ENCODE measurements at places on chromosomes 2 and 18.

DNA sequence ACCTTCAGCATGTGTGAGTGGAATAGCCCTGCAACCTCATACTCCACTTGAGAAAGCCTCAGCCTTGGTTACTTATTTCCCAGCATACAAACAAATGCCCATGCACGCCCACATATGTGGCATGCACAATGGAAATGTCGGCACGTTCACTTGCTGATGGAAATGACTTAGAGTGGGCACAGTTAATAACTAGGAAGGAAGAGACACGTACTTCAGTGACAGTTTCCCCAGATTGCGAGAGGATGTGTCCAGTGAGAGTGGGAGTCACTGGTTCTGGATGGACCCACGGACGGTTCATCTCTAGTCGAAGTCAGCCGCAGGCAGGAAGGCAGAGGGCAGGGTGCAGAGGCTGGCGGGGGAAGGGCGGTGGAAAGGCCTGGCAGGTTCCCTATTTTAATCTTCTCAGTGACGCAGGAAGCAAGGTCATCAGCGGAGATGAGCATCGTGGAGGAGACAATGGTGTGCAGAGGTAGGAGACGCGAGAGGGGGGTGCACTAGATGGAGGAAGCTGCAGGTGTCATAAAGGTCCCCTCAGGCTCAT is 350.7 kb upstream of the MYT1L start:
- no peak for DNase-seq

DNA sequence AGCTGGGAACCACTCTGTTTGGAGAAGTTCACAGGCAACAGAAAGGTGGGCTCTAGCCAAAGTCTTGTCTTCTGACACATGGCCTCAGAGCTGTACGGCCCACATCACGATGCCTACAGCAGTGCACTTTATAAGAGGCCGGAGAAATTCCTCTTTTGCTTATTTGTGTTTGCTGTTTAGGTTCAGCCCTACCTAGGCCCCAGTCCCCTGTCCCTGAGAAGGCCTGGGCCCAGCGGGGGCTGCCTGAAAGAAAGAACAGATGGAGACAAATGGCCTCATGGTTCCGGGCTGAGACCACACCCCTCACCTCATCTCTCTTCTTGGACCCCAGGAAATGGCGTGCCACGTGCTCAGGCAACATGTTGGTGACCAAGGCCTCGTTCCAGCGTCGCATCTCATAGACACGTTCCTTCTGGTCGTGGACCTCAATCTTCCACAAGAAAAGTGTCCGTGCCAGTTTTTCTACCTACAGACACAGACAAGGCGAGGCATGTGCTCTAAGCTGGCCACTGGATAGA is 30.9 kb downstream of the CENPO start:
- no peak for DNase-seq

DNA sequence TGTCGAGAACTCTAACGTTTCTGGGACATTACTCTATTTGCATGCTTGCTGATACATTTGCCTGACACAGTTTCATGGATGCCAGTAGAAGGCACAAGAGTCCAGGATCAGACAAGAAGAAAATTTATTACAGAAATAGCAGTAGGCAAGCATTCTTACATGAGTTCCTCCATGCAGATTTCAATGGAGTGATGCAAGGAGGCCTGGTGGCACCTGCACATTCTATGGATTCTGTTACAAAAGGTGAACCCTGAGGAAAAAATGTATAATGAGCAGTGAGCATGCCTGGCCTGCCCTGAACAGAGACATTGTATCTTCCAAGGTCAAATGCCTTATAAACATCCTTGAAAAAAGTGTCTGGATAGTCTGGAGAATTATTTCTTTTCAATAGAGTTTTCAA is 142.9 kb downstream of the DSEL start:
- DNase-seq, result no peak

- DNase-seq, result no peak
Observed at GRCh38 chr2:9573840-9574239, 18.2 kb upstream of the ADAM17 start.

DNA sequence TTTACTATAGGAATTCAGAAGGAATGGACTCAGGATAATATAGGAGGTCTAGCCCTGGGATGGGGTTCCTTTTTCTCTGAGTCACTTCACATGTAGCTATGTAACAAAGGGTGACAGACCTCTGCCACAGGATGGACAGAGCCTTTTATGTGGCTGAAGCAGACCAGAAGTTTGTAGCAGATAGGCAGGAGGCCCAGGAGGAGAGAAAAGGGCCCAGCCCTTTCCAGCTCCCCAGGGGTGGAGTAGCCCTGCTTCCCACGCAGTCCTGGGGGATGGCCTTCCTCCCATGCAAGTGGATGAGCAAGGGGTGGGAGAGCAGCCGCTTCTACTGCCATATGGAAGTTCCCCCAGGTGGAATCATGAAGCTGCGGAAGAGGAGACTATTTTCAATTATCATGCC is 40.3 kb downstream of the ARMC9 start:
- no peak for DNase-seq

GRCh38 chr2:222232372-222232771 is 66.4 kb downstream of the PAX3 start:
- no peak for DNase-seq
